Astrocyte of the spinal cord (primary cell): ENCODE measurements at places on chromosomes 2 and 18.

DNA sequence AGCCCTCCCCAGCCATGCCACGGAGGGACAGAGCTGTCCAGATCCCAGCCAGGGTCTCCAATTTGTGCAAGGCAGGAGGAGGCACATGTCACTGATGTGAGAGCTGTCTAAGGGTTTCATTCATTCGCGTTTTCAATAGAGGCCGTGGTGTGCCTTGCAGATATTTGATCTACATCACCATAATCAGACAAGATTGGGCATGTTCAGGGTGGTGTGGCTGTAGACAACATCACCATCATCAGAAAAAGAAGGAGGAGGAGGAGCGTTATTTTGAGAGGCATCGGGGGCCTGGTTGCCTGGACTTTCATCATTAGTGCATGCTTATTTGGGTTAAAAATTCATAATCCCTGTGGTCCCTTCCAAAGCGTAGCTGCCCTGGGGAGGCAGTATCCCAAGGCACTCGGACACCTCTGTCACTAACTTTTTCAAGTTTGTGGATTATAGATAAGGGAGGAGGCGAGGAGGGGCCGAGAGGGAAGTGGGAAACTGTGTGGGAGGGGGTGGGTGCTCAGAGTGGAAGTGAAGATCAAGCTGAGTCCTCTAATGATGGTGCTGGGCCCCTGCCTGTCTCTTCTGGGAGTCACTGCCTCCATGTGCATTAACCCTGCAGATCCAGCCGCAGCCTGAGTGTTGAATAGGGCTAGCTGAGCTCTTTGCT, 194.1 kb downstream of the CTIF start:
- DNase-seq: no peak

DNA sequence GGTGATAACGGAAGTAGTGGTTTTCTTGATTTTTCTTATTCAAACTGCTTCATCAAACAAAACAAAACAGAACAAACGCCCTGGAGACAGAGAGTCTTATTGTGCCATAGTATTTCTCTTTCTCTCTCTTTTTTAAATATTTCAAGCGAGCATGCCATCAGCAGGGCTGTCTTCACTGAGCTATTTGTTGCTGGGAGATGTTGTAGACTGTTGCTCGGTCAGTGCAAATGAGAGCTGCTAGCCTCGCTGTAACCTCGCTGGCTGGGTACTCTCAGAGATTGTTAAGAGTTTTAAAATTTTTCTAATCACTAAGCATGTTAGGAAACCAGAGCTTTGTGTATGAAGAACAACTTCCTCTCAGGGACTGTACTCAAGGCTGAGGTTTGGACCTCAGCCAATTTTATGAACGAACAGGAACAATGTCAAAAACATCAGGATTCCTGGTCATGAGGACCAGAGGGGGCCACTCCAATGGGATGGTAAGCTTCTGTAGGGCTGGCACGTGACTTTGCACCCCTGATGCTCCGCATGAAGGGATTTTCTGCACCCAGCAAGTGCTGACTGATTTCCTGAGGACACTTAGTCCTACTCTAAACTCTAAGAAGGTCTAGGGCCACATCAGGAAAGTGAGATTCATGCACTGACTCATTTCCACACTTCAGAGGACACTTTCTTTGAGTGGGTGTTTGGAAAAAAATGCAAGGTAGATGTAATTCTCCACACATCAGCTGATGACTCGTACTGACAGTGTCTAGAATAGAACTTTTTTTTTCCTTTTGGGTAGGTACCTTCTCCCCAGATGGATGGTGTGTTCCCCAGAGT, 59.8 kb upstream of the IL1R1 start:
- DNase-seq: peak; percentile 93

GRCh38 chr2:197893403-197894177, 89.2 kb downstream of the PLCL1 start:
- no peak for DNase-seq

DNA sequence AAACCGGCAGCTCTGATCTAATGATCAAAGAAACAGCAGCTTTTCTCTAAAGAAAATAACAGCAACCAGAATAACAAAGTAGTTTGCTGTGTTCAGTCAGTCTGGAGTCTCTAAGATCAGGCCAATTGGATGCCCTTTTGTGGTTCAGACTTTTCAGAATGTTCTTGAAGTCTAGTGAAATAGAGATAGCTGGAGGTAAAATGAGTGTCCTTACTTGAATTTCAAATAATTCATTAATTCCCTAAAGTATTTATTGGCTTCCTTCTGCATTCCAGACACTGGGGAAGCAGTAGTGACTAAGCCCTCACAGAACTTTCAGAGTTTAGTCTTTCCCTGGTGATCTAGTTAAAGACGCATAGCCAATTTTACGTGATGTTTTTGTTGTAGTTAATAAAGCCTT, 58.7 kb downstream of the C18orf54 start:
- DNase-seq: peak; percentile 93

GRCh38 chr2:64419596-64420165, 34.3 kb upstream of the LGALSL start:
- no peak for DNase-seq

GRCh38 chr2:124575497-124575896, 550.4 kb downstream of the CNTNAP5 start:
- DNase-seq: no peak

DNA sequence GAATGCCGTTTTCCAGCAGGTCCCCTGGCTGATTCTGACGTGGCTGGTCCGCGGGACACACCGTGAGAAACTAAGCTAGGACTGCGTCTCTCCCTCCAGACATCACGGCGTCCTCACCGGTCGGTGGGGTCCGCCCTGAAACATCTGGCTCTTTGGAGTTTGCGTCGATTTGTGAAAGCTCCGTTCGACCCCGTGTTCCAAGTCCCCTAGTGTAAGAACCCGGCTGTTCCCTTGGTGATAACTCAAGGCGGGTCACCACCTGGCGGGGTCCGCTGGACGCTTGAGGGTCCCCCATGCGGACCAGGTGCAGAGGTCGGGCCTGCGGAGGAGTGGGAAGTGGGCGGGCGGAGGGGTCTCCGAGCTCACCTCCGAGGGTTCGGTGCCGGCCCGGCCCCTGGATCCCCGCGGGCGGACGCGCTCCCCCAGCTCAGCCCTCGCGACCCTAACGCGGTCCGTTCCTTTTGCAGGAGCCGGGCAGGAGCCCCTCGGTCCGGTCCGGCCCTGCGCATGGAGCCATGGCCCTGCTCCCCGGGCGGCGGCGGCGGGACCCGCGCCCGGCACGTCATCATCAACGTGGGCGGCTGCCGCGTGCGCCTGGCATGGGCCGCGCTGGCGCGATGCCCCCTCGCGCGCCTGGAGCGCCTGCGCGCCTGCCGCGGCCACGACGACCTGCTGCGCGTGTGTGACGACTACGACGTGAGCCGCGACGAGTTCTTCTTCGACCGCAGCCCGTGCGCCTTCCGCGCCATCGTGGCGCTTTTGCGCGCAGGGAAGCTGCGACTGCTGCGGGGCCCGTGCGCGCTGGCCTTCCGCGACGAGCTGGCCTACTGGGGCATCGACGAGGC, 65.6 kb downstream of the KCNG2 start:
- DNase-seq: no peak
